Hindlimb muscle (tissue), 1 donor: ENCODE measurements at places on chromosomes 3 and 15. TPM values are rescaled to one million over a fixed set of nuclear protein-coding genes. Genes with fewer than 3 reads are reported as not detected.

DNA sequence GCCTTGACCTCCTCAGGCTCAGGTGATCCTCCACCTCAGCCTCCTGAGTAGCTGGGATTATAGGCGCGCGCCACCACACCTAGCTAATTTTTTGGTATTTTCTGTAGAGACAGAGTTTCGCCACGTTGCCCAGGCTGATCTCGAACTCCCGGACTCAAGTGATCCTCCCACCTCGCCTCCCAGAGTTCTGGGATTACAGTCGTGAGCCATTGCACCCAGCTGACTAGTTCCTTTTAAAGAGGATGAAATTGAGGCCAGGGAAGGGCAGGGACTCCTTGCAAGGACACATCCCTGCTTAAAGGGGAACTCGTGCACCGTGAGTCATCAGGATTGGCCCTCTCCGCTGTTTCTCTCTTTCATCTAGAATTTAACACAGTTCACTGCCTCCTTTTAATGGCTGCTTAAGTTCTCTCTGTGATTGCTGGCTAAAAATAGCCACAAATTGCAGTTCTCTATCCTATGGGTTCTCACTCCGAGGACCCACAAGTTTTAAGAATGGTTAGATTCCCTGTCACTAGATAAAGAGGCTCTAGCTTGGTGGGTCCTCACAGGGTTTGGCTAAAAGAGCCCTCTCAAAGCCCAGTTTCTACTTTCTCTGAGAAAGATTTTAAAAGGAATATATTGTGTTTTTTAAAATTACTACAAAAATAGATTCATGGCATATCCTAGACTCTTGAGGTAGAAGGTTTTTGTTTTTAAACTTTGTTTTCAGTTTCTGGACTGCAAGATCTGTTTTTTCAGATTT is 1.4 kb downstream of the CRTAP start:
- peak; percentile 71 for DNase-seq

- peak; percentile 15 for DNase-seq
These were observed 28.3 kb downstream of the SUCNR1 start for GRCh38 chr3:151901644-151902285.

SLC2A2 gene
- not detected for polyA plus RNA-seq

- no peak for DNase-seq
These were observed 47.5 kb downstream of the LRRFIP2 start for GRCh38 chr3:37126856-37127255.

FHIT gene
- 5.5 TPM for polyA plus RNA-seq

GRCh38 chr3:78857494-78858111 is 910.2 kb downstream of the ROBO1 start:
- DNase-seq = no peak

TMEM266 gene
- 0.97 TPM for polyA plus RNA-seq

NTRK3 gene
- polyA plus RNA-seq = 3.2 TPM

- no peak for DNase-seq
These were observed 76.6 kb downstream of the WWTR1 start for GRCh38 chr3:149581248-149581647.

GRCh38 chr15:43440721-43441281 is 52.2 kb downstream of the TP53BP1 start:
- DNase-seq = peak; percentile 41

GRCh38 chr15:51735228-51736010 is 2.0 kb downstream of the LYSMD2 start:
- no peak for DNase-seq

TERC gene
- polyA plus RNA-seq = not detected

- no peak for DNase-seq
These were observed 37.7 kb upstream of the KLHL25 start for GRCh38 chr15:85832394-85832793.

DNA sequence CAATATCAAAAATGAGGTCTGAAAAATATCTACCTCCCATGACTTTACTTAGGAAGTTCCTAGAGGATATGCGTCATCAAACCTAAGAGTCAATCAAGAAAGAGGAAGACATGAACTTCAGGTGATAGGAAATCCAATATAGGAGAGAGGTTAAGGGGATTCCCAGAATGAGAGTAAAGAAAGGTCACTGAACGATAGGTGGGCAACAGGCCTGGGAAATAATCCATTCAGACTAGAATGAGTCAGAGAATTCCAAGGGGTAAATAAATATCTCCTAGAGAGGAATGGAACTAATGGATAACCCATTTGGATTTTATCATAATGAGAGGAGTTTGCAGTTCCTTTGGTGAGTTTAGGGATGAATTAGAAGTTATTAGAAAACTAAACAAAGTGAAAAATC is 131.1 kb upstream of the NUDT16 start:
- no peak for DNase-seq

GRCh38 chr3:183188895-183189462 is 26.4 kb upstream of the LAMP3 start:
- no peak for DNase-seq

GOLGA8R gene
- polyA plus RNA-seq = 8.3 TPM

- no peak for DNase-seq
These were observed 312.9 kb downstream of the PDCD6IP start for GRCh38 chr3:34111361-34111760.

DNA sequence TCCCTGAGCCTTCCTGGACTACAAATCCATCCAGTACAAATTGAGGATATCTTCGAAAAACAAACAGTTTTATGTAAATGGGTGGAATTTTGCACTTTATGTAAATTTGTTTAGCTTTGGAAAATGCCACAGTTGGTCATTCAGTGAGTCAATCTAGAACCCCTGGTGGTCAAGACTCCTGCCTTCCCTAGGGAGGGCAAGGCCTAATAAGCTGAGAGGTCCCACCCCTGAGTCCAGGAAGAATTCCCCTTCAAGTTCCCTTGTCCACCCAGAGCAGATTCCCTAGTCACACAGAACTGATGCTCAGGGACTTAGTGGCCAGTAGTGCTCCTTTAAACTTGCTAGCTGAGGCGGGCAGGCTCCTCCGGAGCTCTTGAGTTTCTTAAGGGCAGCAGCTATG is 6.1 kb upstream of the RUBCN start:
- no peak for DNase-seq

GRCh38 chr3:116253511-116253910 is 191.8 kb downstream of the LSAMP start:
- no peak for DNase-seq
